ENCODE measurements at places on chromosomes 5 and 9. TPM values are rescaled to one million over a fixed set of nuclear protein-coding genes. Genes with fewer than 3 reads are reported as not detected.
A peak's percentile ranks its signal among the peaks of the same experiment; 100 is the strongest.

Gene EDIL3
- total RNA-seq, result 470 TPM

Gene ZNF462
- total RNA-seq, result 55.0 TPM

Gene SMIM15
- total RNA-seq, result 53.1 TPM

Gene TAF11L10
- total RNA-seq, result not detected

Gene LCN9
- total RNA-seq, result not detected

Gene SLCO6A1
- 0.78 TPM for total RNA-seq

Gene PCDH1
- 6.3 TPM for total RNA-seq

Gene GRIA1
- total RNA-seq, result 48.8 TPM

GRCh38 chr9:78050421-78050820, 18.8 kb upstream of the GNAQ start:
- no peak for DNase-seq

DNA sequence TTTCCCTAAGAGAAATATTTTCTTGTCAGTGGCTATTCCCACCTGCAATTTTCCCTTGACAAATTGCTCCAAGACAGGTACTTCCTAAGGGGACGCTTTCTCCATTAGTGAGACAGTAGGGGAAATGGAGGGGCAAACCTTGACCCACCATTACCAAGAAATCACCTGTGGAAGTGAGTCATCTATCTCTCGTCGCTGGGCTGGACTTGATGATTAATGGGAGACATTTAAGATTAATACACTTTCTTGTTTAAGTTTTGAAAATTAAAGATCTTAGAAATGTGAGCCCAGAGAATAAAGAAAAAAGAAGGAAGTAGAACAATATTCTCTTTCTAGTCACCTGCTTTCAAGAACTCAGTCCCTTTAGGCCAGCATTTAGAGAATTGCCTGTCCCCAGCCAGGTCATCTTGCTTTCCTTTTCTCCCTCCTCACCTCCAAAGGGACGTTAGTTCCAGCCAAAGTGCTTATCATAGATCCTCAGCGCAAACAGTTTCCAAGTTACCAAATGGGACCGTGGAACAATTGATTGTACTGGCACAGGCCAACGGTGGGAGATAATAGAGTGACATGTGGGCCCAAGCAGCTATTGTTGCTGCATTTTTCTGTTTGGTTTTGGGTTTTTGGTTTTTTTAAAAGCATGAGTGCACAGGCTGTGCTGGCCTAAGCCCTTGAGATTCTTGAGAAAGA, 284.4 kb downstream of the ENC1 start:
- DNase-seq, result peak; percentile 5

- no peak for DNase-seq
These were observed 630.3 kb downstream of the ISL1 start for GRCh38 chr5:52013523-52013922.

DNA sequence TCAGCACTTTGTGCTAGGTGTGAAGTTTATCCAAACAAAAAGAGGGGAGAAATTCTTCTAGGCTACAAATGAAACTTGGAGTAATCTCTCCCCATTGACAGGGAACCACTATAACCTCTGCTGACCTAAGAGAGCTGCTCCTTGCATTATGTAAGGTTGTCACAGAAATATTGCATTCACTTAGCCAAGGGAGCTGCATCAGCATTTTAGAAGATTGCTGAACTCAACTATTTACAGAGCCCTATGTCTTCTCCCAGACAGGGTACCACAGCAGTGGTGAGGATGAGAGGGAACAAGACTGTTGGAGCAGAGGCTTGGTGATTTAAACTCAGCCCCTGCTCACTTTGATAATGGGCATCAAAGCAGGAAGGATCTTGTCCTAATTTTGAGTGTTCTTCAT, 362.0 kb downstream of the TMEM38B start:
- no peak for DNase-seq

DNA sequence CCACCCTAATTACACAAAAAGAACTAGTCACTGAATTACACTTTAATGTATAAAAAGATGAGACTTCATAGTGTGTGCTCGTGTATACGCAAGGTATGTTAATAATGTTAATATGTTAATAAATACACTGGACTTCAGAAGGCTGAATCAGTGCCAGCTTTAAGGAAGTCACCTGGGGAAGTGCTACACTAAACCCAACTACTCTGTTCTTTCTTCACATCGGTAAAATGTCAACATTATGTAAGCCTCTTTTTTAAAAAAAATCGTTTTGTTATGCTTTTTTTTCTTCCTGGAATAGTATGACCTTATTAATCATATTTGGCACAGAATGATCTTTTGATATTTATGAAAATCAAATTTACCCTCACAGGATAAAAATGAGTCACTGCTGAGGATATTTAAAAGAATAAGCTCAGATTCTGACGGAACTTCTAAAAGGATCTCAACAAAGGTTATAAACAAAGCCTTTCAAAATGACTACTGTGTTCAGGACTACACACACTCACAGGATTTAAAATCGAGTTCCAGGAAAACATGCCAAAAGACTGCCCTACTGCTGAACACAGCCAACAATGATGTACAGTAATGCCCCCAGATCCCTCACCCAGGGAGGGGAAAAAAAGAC, 75.9 kb downstream of the AUH start:
- no peak for DNase-seq

DNA sequence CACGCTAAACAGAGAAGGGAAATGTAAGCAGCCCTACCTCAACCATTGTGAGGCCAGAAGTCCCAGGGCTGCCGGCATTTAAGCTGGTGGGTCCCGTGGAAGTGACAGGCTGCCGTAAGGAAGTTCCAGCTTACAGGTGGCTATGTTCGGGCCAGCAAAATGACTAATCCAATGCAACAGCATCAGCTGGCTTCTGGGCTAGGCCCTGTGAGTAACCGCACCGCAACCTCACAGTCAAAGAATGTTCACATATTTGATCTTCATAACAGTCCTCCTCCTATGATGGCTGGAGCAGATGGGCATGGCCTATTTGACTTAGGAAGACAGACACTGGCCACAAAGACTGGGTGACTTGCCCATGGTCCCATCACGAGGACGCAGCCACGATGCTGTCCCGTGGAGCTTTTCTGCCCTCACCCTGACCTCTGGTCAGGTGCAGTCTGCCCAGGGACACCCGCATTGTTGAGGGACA, 88.2 kb downstream of the LIFR start:
- no peak for DNase-seq

- no peak for DNase-seq
These were observed 12.6 kb downstream of the PBX3 start for GRCh38 chr9:125759764-125760129.

DNA sequence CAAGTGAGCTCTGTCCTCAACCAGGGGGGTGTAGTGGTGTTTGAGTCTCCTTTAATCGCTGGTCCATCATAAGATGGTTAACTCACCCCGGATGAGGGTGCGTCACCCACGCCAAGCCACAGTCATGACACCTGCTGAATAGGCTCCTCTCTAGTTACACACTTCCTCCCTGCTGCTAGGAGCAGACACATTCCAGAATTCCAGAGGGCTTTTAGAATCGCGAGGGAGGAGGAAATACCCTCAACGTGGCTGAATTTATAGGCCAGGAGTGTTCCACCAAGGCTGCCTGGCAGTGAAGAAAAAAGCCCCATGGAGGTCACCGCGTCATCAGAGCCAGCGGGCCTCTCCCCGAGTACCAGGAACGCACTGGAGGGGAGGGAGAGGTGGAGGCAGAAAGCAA, 5.1 kb downstream of the GLRX start:
- DNase-seq, result no peak

GRCh38 chr9:98410185-98410697, 154.8 kb upstream of the TBC1D2 start:
- no peak for DNase-seq

GRCh38 chr5:170397059-170397458, 7.9 kb upstream of the KCNMB1 start:
- no peak for DNase-seq

- DNase-seq, result peak; percentile 89
These were observed at the start of gene CAST for GRCh38 chr5:96661855-96662724. Gene CAST, plus strand, starts transcription at chr5:96662376. Its CDS starts 47 bp downstream, at chr5:96662423.

GRCh38 chr5:5298068-5298633, 124.3 kb upstream of the ICE1 start:
- no peak for DNase-seq

Data from osteocyte (in vitro differentiated cells).